ENCODE measurements at places on chromosomes 16 and 17. TPM values are rescaled to one million over a fixed set of nuclear protein-coding genes. Genes with fewer than 3 reads are reported as not detected.

DNA sequence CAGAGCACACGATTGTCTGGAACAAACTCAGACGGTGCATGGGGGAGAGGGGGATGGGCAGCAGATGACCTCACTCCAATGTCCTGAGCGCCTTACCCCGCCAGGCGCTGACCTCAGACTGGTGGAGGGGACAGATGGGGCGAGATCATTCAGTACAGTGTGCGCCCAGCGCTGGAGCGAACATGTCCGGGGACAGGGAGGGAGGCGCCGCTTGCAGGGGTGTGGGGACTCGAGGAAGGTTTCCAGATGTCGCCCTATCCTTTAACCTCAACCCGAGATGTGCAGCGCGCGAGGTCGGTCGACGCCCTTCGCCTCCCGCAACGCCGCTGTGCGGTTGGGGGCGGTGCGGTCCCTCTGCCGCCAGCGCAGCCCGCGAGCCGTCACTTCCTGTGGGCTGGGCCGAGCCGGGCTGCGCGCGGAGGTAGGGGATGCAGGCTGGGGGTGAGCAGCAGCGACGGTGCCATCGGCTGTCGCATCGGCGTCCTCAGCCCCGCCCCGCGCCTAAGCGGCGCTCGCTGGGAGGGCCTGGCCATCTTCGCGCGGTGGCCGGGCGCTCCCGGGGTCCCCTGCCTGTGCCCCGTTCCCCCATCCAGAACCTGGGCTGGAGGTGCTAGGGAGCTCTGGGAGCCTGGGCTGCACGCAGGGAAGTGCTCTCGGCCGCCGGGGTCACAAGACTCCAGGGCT, 5.3 kb upstream of the CDR2L start:
- H3K27me3 ChIP-seq = peaks cover 3% of the 10 kb centered on the region
- no peaks in the 10 kb centered on the region for H3K36me3 ChIP-seq
- peaks cover 8% of the 10 kb centered on the region for H3K4me1 ChIP-seq
- peak overlapping the region; percentile 99 for H3K27ac ChIP-seq
- DNase-seq = peak; percentile 69

Gene KRTAP3-1
- not detected for total RNA-seq

- H3K4me3 ChIP-seq = no peak overlapping the region
- no peaks in the 10 kb centered on the region for H3K27me3 ChIP-seq
- no peaks in the 10 kb centered on the region for H3K36me3 ChIP-seq
- H3K4me1 ChIP-seq = peaks cover 19% of the 10 kb centered on the region
- no peak overlapping the region for H3K27ac ChIP-seq
These were observed 8.6 kb upstream of the MYLK3 start for GRCh38 chr16:46756772-46757171.

DNA sequence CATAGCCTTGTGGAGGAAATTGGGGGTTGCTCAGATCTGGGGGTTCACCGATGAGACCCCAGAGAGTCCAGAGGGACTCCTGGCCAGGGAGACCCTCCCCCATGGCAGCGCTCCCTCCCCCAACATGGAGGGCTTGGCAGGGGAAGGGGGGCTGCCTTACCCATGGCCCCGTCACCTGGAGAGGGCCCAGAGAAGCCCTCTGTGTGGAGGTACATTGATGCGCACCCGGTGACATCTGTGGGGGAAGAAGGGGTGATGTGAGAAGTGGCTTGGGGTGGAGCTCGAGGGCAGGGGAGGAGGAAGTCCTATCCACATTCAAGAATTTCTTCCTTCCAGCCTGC, 16.2 kb downstream of the ETV4 start:
- no peak for DNase-seq
- peaks cover 4% of the 10 kb centered on the region for H3K27me3 ChIP-seq
- H3K27ac ChIP-seq = peak overlapping the region; percentile 95
- peak overlapping the region; percentile 85 for H3K4me3 ChIP-seq
- H3K36me3 ChIP-seq = peaks cover 11% of the 10 kb centered on the region

DNA sequence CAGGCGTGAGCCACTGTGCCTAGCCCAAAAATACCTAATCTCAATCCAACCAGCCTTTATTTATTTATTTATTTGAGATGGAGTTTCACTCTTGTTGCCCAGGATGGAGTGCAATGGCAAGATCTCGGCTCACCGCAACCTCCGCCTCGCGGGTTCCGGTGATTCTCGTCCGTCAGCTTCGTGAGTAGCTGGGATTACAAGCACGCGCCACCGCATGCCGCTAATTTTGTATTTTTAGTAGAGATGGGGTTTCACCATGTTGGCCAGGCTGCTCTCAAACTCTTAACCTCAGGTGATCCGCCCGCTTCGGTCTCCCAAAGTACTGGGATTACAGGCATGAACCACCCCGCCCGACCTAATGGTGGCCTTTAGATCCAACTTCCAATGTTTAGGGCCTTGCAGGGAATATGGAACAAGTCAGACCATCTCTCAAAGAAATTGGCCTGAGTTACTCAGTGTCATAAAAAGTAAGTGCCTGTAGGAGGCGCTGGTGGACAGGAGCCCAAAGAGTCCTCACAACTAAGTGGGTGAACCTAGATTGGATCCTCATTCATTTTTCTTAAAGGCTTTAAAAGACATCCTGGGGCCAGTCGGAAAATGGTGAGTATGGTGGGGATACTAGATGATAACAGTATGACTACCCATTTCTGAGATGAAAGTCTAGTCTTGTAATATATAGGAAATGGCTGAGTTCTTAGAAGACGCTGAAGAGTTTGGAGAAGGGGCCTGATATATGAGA, 4.6 kb downstream of the ZSCAN10 start:
- peaks cover 23% of the 10 kb centered on the region for H3K4me1 ChIP-seq
- H3K27me3 ChIP-seq = peaks cover 39% of the 10 kb centered on the region
- H3K4me3 ChIP-seq = no peak overlapping the region
- H3K27ac ChIP-seq = no peak overlapping the region

- H3K4me1 ChIP-seq = peaks cover 10% of the 10 kb centered on the region
- peaks cover 18% of the 10 kb centered on the region for H3K27me3 ChIP-seq
- no peak for DNase-seq
These were observed 127.8 kb upstream of the CDH5 start for GRCh38 chr16:66238696-66239095.

GRCh38 chr16:85220125-85220839, 108.0 kb upstream of the CIBAR2 start:
- H3K27me3 ChIP-seq = peaks cover 3% of the 10 kb centered on the region
- H3K27ac ChIP-seq = no peak overlapping the region
- H3K4me1 ChIP-seq = peaks cover 47% of the 10 kb centered on the region

Gene CRISPLD2
- total RNA-seq = 0.71 TPM

Gene COPZ2
- total RNA-seq = 4.1 TPM

- DNase-seq = no peak
- H3K4me1 ChIP-seq = no peaks in the 10 kb centered on the region
- no peaks in the 10 kb centered on the region for H3K36me3 ChIP-seq
- no peak overlapping the region for H3K4me3 ChIP-seq
These were observed 274.4 kb upstream of the TOM1L1 start for GRCh38 chr17:54626146-54626703.

Gene ENPP7
- total RNA-seq = not detected

Data from neural crest cell (in vitro differentiated cells).